Stimulated activated CD8-positive, alpha-beta memory T cell treated with anti-CD3 and anti-CD28 coated beads, Interleukin-2, amount 100 ng/mL, for 48 hours (primary cell): ENCODE measurements at places on chromosomes 2 and 18.

GRCh38 chr2:106057206-106057605 is 136.9 kb downstream of the UXS1 start:
- peak; percentile 19 for DNase-seq

- DNase-seq = no peak
These were observed 182.2 kb downstream of the EPHA4 start for GRCh38 chr2:221389904-221390303.

GRCh38 chr2:236557306-236558030 is 12.2 kb upstream of the ACKR3 start:
- DNase-seq = no peak

DNA sequence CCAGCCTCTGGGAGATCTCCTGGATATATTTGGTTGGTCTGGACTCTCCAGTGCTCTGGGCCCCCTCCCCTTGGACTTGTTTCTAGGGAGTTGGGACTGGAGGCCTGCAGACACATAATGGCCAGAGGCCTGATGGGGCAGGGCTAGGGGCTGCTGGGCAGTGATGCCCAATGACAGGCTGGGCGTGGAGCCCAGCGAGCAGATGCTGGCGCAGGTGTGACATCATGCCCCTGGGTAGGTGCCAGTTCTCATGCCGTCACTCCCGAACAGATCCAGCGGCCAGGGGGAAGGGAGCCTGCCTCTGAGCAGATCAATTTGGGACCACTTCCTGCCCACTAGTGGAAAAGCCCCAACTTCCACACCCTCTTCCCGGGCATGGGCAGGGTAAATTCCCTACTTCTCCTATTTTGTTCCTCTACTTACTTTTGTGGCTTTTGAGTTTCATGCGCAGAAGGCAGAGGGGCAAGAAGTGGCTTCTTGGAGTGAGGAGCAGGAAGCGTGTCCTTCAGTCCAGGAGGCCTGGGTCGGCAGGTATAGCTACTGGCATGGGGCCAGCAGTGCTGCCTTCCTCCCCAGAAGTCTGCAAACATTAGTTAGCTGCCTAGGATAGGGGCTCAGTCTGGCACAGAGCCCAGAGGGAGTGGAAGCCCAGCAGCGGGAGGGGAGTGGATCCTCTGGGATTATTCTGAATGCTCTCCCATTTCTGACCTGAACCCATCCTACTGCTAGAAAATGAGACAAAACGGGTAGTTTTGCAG is 6.1 kb downstream of the MPV17 start:
- DNase-seq = no peak

DNA sequence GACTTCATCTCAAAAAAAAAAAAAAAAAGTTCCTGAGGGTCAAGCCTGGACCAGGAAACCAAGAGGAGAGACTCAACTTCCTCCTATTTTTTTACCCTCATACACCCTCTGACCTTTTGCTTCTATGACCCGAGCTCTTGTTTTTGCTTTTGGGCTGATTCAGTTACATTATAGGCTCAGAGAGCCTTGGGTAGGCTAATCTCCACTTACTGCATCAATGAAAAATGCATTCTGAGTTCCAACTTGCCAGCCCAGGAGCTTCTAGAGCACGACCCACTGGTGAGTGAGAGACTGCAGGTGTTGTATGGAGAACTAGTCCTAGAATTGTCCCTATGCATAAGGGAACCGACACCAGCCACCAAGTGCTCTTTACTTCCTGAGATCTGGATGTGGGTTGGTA is 91.1 kb downstream of the CABLES1 start:
- DNase-seq = no peak

DNA sequence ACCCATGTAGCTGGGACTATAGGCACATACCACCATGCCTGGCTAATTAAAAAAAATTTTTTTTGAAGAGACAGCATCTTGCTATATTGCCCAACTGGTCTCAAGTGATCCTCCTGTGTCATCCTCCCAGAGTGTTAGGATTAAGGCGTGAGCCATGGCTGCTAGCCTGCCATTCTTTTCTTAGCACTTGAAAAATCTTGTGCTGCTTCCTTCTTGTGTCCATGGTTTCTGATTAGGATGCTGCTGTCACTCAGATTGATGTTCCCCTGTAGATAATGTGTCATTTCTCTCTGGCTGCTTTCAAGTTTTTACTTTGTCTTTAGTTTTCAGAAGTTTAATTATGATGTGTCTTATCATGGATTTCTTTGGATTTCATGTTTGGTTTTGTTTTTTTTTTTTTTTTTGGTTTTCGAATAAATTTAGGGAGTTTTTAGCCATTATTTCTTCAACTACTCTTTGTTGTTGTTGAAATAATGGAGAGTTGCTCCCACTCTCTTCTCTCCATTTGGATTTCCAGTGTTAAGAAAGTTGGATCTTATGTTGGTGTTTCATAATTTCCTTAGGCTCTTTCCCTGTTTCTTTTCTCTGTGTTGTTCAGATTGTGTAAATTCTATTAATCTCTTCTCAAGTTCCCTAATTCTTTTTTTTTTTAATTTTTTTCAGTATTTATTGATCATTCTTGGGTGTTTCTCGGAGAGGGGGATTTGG is 2.5 kb downstream of the ATP9B start:
- no peak for DNase-seq

- DNase-seq = no peak
These were observed 80.5 kb downstream of the BCL2L11 start for GRCh38 chr2:111201214-111201613.

- DNase-seq = no peak
These were observed 1.2 kb downstream of the SLC35F5 start for GRCh38 chr2:113755035-113755834.

GRCh38 chr18:12254136-12254819 is at the start of gene CIDEA:
Gene CIDEA (plus strand): TSS chr18:12254361. CDS start chr18:12254384, 23 bp downstream.
- DNase-seq = no peak

- DNase-seq = no peak
These were observed 127.5 kb upstream of the MMADHC start for GRCh38 chr2:149715005-149715592.

DNA sequence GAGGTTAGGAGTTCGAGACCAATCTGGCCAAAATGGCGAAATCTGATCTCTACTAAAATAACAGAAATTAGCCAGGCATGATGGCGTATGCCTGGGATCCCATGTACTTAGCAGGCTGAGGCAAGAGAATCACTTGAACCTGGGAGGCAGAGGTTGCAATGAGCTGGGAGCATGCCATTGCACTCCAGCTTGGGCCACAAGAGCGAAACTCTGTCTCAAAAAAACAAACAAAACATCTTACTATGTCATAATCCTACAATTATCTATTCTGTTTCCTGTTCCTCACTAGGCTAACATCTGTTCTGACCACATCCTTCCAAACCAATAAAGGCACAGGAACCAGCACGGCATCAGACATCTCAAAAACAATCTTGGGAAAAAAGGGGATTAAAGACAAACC is 361.8 kb upstream of the UBE2E3 start:
- no peak for DNase-seq

DNA sequence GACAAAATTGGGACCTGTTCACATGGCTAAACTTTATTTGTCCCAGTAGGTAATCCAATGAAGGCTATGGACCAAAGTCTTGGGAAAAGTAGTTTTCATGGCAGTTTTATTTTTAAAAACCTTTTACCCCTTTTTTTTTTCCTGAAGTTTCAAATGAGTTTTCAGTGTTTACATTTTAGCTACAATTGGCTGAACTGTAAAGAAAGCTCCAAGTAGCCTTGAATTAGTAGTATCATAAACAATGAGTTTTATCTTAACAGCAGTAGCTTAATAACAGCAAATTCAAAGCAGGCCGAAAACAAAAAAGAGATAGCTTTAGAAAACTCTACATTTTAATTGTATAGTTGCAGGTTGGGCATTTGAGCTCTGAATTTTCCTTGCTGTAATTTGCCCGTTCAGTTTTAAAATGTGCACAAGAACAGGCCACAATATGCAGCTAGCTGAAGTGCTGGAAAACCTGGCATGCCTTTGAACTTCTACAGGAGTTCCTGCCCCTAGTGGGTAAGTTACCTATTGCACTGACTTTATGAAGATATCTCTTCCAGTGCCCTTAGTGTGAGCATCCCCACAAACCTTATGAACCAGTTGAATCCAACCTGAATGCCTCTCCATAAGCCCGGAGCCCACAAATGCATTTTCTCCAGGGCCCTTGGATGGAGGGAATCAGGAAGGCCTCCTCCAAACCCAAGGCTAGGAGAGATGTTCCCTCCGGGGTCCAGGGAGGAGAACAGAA is 106.7 kb downstream of the XRCC5 start:
- DNase-seq = no peak

- no peak for DNase-seq
These were observed 10.6 kb downstream of the CYP26B1 start for GRCh38 chr2:72136933-72137497.

- DNase-seq = no peak
These were observed 6.8 kb downstream of the RESP18 start for GRCh38 chr2:219325657-219326315.
